ENCODE measurements at places on chromosomes 7 and 10. TPM values are rescaled to one million over a fixed set of nuclear protein-coding genes. Genes with fewer than 3 reads are reported as not detected.

The NET1 gene
- 89.3 TPM for polyA plus RNA-seq

GRCh38 chr7:4768597-4769569 is 6.5 kb upstream of the AP5Z1 start:
- H3K27me3 ChIP-seq: no peaks in the 10 kb centered on the region
- H3K4me1 ChIP-seq: peaks cover 7% of the 10 kb centered on the region
- DNase-seq: no peak
- peak overlapping the region; percentile 31 for H3K27ac ChIP-seq
- peaks cover 31% of the 10 kb centered on the region for H3K36me3 ChIP-seq

- H3K4me3 ChIP-seq: no peak overlapping the region
- H3K4me1 ChIP-seq: no peaks in the 10 kb centered on the region
- DNase-seq: no peak
- H3K36me3 ChIP-seq: no peaks in the 10 kb centered on the region
- peaks cover 8% of the 10 kb centered on the region for H3K27me3 ChIP-seq
- H3K27ac ChIP-seq: no peak overlapping the region
Observed at GRCh38 chr10:125177641-125178640, 17.6 kb upstream of the CTBP2 start.

DNA sequence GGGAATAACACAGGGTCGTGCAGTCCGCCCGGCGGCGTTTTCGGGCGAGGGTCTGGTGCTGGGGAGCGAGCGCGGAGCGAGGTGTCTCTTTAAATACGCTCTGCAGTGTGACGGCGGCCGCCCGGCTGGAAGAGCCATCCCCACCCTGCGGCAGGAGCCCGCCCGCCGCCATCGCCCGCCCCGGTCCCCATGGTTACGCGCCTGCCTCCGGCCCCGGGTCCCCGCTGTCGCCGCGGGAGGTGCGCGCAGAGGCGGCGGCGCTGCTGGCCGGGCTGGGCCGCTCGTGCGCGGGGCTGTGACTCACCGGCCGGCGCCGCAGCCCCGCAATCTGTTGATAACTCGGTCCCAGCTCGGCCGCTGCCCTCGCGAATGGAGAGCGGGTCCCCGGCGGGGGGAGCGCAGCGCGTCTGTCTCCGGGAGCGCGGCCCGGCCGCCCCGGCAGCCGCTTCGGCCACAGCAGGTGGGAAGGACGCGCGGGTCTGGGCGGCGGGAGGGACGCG is at the start of gene ADGRA1:
Gene ADGRA1 (plus strand): TSS at position 246 of the 500 bp plus-strand sequence. CDS start 986 bp downstream, outside the sequence.
- H3K4me3 ChIP-seq: peak within 1 kb of the TSS; percentile 19
- H3K27ac ChIP-seq: no peak within 1 kb of the TSS
- H3K4me1 ChIP-seq: peaks cover 36% of the 10 kb centered on the region
- peak; percentile 36 for DNase-seq

DNA sequence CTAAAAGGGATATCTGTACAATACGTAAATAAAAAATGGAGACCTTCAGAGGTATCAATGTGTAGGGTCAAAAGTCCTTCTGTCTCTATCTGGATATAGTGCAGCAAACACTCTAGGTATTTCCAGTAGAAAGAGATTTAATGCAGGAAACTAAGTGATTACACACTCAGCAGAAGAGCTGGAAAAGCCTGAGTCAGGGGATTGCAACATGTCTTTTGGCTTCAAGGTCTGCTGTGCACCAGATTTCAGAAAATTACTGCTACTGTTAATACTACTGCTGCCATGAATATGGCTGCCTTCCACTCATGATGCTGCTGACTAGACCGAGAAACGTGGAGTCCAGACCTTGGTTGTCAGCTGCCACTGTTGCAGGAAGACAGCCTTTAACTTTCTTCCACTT is 94.9 kb upstream of the DLX6 start:
- H3K4me3 ChIP-seq: no peak overlapping the region
- H3K27me3 ChIP-seq: no peaks in the 10 kb centered on the region
- H3K27ac ChIP-seq: no peak overlapping the region
- H3K4me1 ChIP-seq: no peaks in the 10 kb centered on the region
- DNase-seq: no peak

GRCh38 chr7:32263611-32264010 is 193.4 kb upstream of the PDE1C start:
- no peak overlapping the region for H3K4me3 ChIP-seq
- H3K4me1 ChIP-seq: no peaks in the 10 kb centered on the region
- no peaks in the 10 kb centered on the region for H3K27me3 ChIP-seq
- H3K36me3 ChIP-seq: no peaks in the 10 kb centered on the region
- no peak overlapping the region for H3K27ac ChIP-seq
- no peak for DNase-seq

GRCh38 chr7:140126435-140127034 is 50.2 kb downstream of the KDM7A start:
- H3K4me1 ChIP-seq: no peaks in the 10 kb centered on the region
- H3K36me3 ChIP-seq: no peaks in the 10 kb centered on the region
- H3K27me3 ChIP-seq: no peaks in the 10 kb centered on the region
- no peak overlapping the region for H3K27ac ChIP-seq

- H3K4me3 ChIP-seq: no peak overlapping the region
- H3K4me1 ChIP-seq: peaks cover 2% of the 10 kb centered on the region
- no peak overlapping the region for H3K27ac ChIP-seq
- DNase-seq: no peak
Observed at GRCh38 chr7:108235451-108236061, 105.4 kb upstream of the LAMB4 start.

GRCh38 chr10:87887146-87887545 is 23.7 kb downstream of the PTEN start:
- no peaks in the 10 kb centered on the region for H3K4me1 ChIP-seq
- H3K27me3 ChIP-seq: no peaks in the 10 kb centered on the region
- H3K27ac ChIP-seq: no peak overlapping the region

DNA sequence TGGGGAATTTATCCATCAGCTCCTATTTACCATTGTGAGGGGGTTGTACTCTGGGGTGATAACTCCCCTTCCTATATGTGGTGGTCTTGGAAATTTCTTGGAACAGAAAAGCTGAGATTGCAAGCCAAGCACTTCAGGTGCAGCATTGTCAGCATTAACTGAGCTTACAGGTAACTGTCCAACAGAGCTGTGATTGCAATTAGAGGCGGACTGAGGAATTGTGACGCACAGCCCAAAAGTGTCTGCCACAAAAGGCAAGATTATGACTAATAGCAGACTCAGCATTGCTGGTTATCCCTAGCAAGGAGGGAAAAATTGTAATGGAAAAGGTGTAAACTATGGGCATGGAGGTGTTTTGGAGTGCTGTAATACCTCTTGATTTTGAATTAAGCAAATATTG is 126.1 kb upstream of the AGR3 start:
- H3K36me3 ChIP-seq: no peaks in the 10 kb centered on the region
- H3K4me3 ChIP-seq: no peak overlapping the region
- no peaks in the 10 kb centered on the region for H3K27me3 ChIP-seq
- no peak for DNase-seq
- H3K4me1 ChIP-seq: no peaks in the 10 kb centered on the region

DNA sequence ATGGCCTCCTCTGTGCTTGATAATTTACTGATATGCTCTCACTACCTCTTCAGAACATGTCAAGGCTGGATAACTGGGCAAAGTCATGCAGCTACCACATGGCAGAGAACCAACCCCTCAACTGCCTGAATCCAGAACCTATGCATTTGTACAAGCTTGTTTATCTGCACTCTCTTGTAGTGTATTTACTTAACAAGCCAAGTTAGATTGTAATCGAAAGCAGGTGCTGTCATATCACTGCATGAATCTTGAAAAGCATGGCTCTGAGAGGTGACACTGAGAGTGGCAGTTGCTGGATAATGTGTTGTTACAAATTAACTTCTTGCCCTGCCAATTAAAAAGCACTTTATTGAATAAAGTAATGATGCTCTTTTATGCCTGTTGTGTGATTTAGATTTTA is 588.6 kb downstream of the NRG3 start:
- H3K27me3 ChIP-seq: no peaks in the 10 kb centered on the region
- peaks cover 4% of the 10 kb centered on the region for H3K4me1 ChIP-seq
- no peak for DNase-seq
- H3K36me3 ChIP-seq: no peaks in the 10 kb centered on the region
- H3K4me3 ChIP-seq: no peak overlapping the region
- no peak overlapping the region for H3K27ac ChIP-seq

DNA sequence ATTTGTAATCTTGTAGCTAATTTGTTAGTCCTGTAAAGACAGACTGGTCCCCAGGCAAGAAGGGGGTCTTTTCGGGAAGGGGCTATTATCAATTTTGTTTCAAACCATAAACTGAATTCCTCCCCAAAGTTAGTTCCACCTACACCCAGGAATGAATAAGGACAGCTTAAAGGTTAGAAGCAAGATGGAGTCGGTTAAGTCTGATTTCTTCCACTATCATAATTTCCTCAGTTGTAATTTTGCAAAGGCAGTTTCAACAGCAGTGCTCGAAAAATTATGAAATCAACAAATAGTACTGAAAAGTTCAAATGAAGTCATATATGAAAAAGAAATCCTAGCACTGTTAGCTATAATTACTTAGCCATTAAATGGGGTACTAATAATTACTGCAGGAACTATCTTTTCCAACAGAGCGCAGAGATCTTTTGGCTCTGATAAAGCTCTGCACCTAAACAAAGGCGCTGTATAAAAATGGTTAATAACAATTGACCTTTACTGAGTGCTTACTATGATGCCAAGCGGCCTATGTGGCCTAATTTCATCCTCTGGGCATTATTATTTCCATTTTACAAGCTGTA is 756 bp upstream of the SEC24C start:
- H3K4me3 ChIP-seq: peak overlapping the region; percentile 58
- H3K27ac ChIP-seq: peak overlapping the region; percentile 99
- peaks cover 7% of the 10 kb centered on the region for H3K4me1 ChIP-seq
- peaks cover 32% of the 10 kb centered on the region for H3K36me3 ChIP-seq
- DNase-seq: no peak

DNA sequence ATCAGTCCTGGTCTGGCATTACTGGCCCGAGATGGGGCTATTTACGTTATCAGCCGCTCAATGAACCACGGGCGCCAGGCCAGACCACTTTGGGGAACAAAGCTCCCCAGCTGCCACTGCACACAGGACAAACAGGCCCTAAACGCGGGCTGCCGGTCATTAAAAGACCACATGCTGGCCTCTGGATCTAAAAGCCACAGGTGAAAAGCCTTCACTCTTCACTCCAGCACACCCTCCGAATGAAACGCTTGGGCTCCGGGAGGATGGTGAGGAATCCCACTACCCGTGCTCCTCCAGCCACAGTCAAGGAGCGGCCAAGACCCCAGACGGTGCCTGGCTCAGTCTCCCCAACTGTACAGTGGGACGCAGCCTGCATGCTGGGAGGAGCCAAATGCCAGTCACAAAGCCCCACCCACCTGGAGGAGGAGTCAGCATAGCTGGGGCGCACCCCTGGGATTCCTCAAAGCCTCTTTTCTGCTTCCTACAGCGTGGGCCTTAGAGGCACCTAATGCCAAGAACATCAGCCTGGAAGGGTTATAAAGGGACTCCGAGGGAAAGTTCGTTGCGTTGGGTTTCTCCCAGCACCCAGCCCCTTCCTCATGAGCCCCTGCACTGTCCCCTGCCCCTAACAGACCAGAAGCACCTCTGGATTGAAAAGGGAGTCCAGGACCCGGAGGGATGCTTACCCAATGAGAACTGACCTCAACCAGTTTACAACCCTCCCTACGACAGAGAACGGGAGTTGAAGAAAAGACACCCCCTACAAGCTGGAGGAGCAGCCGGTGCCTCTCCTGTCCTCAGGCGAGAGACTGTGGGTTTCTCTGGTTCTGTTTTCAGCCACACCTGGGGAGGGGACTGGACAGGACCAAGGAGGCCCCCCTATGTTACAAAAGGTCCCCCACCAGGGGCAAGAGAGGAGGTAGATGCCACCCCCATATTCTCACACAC is 4.7 kb downstream of the PDGFA start:
- peaks cover 36% of the 10 kb centered on the region for H3K36me3 ChIP-seq
- DNase-seq: peak; percentile 25
- no peak overlapping the region for H3K4me3 ChIP-seq
- no peak overlapping the region for H3K27ac ChIP-seq
